ENCODE measurements at places on chromosomes 4 and X.

GRCh38 chrX:105973387-105973739 lies 65.2 kb downstream of the SERPINA7 start:
- no peak for DNase-seq

DNA sequence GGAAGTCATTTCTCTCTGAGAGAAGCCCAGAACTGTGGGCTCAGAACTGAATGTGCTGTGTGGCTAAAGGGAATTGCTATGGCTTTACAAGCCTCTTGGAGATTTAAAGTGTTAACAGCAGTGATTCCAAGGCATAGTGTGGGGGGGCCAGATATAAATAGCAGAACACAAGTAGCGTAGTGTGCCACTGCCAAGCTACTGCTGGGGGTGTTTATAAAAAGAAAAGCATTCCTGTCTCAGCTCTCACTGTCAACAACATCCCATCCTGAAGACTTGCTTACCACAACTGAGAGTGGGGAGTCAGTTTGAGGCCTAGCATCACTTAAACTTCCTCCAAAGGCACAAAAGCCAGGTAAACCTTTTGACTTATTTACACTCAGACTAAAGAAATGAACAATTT lies at the start of gene ART3:
TSS of gene ART3 (plus strand) at position 242 of the 400 bp plus-strand sequence. CDS start 1,181 bp downstream, outside the sequence.
- no peak for DNase-seq

DNA sequence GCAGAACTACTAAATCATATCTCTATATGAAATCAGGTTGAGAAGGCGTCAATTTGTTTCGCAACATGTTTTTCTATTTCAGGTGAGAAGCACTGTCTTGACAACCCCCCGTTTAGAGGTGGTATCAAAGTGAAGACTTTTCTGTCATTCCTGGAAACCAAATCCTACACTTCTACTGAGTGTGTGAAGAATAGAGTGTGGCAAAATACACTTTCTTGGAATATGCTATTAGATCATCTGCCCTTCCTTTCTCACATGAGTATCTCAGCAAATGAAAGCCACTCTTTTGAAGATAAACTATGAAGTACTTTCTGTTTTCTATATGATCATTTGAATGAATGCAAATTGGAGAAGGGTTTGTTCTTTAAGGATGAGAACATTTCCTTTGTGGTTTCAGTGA lies 174.0 kb upstream of the FMR1 start:
- DNase-seq = no peak

DNA sequence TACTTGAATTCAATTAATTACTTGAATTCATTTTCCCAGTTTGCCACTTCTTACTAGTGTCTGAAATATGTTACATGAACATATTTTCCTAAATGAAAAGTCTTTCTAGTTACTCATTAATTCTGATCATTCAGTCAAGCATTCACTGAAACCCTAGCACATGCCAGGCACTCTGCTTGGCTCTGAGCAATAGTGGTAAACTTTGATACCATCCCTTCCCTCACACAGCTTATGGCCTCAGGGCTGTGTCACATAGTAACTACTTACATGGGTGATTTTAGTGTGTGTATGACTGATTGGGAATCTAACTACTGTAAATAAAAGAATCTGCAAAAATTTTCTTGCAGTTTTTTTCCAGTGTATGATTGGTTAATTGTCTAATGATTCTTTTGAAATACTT lies 32.7 kb downstream of the METAP1 start:
- DNase-seq = no peak

GRCh38 chr4:5069901-5070300 lies 18.6 kb downstream of the STK32B start:
- no peak for DNase-seq

- DNase-seq = no peak
Observed at GRCh38 chr4:182141061-182141460, 102.1 kb upstream of the TENM3 start.

DNA sequence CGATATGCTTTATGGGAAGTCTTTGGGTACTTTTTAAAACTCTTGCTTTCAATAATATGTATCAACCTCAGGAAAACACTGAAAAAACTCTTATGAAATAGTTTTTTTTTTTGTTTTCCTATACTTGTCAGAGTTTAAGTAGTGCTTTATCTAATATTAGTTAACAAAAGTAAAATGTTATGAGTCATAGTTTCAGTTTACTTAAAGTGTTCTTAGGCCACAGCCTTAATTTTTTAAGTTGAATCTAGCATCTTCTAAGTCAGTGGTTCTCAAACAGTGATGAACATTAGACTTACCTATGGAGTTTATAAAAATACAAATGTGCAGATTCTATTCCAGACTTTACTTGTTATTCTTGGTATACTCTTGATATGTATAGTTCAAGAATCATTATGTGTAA lies 26.3 kb upstream of the ADGRL3 start:
- DNase-seq = no peak

DNA sequence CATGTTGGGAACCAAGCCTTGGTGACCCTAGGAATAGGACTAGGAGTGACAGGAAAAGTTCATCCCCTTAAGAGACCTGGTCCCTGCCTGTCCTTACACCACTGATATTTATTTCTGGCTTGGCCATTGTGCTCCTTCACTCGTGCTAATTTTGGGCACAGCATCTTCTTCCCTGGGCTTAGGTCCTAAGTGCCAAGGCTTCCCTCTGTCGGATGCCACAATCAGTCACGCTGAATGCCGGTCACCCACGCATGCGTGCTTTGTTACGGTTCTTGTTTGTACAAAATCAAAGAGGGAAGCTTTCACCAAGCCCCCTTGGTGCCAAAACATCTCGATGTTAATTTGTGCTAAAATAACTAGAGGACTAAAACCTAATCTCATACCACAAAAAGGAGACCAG lies 17.4 kb upstream of the MAP3K15 start:
- no peak for DNase-seq

DNA sequence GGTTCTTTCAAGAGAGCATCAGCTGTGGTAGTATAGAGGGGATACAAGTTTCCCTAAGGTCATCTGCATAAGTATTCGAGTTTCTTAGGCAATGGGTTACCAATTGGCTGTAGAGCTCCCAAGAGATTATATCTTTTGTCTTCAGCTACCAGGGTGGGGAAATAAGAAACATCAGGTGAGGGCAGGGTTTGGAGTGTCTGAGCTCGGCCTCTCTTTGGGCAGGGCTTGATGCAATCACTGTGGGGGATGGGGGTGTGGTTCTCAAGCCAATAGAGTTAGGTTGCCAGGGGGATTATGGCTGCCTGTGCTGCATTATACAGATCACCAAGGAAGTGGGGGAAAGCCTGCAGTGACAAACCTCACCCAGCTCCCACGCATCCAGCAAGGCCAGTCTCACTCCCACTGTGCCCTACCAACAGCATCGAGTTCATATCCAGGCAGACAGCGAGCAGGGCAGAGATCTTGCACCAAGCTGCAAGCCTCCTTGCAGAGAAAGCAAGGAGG lies 172.1 kb upstream of the MAGEE2 start:
- DNase-seq = no peak

GRCh38 chr4:85995361-85995760 lies 364.5 kb downstream of the MAPK10 start:
- no peak for DNase-seq

DNA sequence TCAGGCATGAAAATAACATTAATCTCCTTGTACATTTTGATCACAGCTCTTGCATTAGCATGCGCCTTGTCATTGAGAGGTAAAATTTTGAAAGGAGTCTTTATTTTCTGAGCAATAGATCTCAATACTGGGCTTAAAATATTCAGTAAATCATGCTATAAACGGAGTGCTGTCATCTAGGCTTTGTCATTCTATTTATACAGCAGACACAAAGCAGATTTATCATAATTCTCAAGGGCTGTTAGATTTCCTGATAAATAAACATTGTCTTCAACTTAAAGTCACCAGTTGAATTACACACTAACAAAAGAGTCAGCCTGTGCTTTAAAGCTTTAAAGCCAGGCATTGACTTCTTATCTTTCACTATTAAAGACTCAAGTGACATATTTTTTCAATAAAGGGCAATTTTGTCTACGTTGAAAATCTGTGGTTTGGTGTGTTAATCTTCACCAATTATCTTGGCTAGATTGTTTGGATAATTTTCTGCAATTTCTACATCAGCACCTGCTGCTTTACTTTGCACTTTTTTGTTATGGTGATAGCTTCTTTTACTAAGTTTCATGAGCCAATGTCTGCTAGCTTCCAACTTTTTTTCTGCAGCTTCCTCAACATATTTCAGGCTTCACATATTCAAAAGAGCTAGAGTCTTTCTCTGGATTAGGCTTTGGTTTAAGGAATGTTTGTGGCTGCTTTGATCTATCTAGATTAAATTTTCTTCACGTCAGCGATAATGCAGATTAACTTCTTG lies 27.9 kb upstream of the UGT2B4 start:
- DNase-seq = no peak

GRCh38 chr4:41528512-41529205 lies 9.3 kb upstream of the LIMCH1 start:
- no peak for DNase-seq

DNA sequence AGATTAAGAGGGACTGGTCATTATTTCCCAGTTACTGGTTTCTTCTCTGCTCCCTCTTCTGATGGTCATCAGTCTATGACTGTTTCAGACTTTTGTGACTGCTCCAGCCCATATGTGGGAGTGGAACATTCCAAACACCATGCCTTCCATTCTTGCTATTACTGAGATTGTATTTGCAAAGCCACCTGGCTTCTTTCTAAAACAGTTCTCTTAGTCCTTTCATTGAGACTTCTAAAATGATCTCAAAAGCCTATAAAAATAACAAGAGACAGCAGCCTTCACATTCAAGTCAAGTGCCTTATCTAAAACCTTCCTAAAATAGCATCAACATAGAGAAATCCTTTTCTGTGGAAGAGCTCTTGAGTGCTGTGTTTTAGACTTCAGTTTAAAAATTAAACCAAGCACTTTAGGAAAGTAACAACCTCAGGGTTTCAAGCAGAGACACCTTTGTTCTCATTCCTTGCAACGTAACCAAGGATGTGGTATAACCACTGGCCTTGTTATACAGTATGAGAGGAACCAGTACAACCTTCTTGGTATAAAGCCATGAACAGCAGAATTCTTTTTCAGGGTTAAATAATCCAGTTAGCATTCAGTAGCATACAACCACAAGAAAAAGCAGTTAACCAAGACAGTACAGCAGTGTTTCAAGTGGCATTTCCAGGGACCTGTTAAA lies 97.1 kb downstream of the NFKB1 start:
- no peak for DNase-seq

DNA sequence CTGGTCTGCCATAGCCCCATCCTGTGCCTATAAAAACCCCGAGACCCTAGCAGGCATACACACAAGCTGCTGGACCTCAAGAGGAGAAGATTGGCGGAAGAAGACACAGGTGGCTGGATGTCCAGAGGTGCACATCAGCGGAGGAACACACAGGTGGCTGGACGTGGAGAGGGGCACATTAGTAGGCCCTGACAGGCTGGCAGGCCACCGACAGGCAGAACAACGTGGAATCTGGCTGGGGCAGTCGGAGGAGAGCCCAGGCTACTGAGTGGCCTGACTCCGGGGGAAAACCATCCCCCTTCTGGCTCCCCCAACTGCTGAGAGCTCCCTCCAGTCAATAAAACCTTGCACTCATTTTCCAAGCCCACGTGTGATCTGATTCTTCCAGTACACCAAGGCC lies 512.5 kb upstream of the AMOT start:
- DNase-seq = no peak

DNA sequence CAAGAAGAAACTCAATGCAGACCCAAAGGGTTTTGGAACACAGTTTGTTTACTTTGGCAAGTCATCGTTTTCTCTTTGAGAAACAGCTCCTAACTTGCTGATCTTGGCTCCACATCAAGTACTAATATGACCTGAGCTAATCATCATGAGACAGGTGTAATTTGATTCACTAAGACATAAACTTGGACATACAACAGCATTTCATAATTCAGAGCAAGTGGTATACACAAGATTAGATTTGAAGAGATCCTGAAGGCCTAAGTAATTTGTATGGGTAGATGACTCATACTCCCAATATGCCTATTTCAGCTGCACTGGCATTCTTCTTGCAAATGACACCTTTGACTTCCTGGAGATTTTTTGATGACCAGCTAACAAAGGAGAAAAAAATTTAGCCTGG lies 1521.7 kb downstream of the RPA4 start:
- no peak for DNase-seq

DNA sequence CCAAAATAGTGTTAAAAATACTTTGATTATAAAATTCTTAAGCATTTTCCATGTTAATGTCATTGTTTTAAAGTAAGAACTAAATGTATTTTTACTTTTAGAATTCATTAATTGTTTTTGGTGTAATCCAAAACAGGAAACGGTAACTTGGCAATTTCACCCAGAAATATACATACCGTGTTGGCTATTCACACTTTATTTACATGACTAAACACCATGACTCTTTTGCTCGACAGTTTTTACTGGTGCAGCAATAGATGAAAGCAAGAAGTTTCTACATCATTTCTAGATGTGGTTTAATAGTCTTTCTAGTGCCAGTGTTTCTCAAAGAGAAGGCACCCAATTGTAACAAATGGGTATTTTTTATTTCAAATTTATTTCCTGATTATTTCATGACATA lies 25.6 kb upstream of the MAGEA1 start:
- no peak for DNase-seq

DNA sequence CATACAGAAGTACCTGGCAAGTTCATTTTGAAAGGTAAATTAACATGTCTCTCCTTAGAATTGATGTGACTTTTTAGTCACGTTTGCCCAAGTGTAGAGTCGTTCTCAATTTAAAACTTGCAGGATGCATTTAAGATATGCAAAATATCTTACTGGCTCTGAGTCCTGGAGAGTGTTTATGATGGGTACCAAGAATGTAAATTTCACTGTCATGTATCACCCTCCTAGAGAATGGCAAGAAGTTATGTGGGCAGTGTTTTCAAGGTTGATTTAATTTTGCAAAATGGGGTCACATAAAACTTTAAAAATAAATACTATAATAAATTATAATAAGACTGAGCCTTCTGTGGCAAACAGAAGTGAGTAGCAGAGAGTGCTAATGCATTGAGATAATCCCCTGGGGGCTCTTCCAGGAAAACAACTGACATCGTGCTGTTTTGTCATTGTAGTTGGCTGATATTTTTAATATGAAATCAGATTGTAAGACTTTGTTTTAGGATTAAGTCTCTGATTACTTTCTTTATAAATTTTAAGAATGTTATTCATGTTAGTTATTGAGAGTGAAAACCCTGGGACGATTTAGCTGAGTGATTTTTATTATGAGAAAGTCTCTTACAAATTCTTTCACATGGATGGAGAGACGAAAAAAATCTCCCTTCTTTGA lies 103.0 kb downstream of the AFF1 start:
- DNase-seq = no peak

- no peak for DNase-seq
Observed at GRCh38 chrX:25067271-25068172, 51.8 kb upstream of the ARX start.

DNA sequence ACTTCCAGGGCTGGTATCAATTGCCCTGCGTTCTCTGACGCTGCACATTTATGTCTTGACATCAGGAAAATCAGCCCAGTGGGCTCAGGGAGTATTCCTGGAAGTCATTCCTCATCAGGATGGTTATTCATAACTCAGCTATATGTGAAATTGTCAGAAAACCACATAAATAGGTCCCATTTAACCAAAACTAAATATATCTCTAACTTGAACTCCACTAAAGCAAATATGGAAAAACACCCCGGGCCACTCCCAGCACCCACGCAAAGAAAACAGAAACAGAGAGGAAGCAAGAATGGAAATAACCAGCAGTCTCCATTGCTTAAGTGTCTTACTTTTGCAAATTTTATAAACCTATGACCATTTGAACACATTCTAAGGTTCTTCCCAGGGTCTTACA lies 112.0 kb downstream of the IRF2 start:
- DNase-seq = no peak

Measured in stimulated activated CD8-positive, alpha-beta memory T cell treated with anti-CD3 and anti-CD28 coated beads, Interleukin-7, amount 100 ng/mL, for 4 hours (primary cell).